ENCODE measurements at places on chromosomes 7 and 10. TPM values are rescaled to one million over a fixed set of nuclear protein-coding genes. Genes with fewer than 3 reads are reported as not detected.

DNA sequence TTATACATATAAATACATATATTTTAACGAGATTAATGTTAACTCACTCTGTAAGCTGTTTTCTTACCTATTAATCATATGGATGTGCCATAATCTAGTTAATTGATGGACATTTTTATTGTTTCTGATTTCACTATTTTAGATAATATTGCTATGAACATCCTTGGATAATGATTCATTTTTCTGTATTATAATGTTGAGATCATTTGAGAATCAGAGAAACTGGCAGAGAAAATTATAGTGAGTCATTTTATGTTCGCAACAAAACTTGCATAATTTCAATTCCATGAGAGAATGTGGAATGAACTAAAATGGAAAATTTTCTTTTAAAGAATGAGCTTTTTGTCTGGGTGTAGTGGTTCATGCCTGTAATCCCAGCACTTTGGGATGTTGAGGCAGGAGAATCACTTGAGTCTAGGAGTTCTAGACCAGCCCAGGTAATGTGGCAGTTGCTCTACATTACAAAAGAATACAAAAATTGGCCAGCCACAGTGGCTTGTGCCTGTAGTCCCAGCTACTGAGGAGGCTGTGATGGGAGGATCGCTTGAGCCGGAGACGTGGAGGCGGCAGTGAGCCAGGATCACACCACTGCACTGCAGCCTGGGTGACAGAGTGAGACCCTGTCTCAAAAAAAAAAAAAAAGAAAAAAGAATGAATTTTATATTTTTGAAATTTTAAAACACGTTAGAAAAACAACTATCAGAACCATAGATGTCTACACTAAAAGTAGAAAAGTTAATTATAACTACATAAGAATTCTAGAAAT, 40.5 kb downstream of the PAPSS2 start:
- DNase-seq: no peak
- no peaks in the 10 kb centered on the region for H3K4me1 ChIP-seq
- no peaks in the 10 kb centered on the region for H3K36me3 ChIP-seq
- no peak overlapping the region for H3K27ac ChIP-seq

INMT gene
- total RNA-seq: 2.6 TPM

- H3K27ac ChIP-seq: no peak overlapping the region
- DNase-seq: no peak
- H3K27me3 ChIP-seq: no peaks in the 10 kb centered on the region
- H3K4me3 ChIP-seq: no peak overlapping the region
These were observed 100.0 kb downstream of the TCERG1L start for GRCh38 chr10:131211559-131211958.

GRCh38 chr7:138679793-138680192, 21.4 kb downstream of the SVOPL start:
- H3K36me3 ChIP-seq: no peaks in the 10 kb centered on the region
- no peak for DNase-seq
- H3K4me1 ChIP-seq: no peaks in the 10 kb centered on the region
- H3K27ac ChIP-seq: no peak overlapping the region

HABP2 gene
- not detected for total RNA-seq

FGFR2 gene
- total RNA-seq: 47.1 TPM

DNA sequence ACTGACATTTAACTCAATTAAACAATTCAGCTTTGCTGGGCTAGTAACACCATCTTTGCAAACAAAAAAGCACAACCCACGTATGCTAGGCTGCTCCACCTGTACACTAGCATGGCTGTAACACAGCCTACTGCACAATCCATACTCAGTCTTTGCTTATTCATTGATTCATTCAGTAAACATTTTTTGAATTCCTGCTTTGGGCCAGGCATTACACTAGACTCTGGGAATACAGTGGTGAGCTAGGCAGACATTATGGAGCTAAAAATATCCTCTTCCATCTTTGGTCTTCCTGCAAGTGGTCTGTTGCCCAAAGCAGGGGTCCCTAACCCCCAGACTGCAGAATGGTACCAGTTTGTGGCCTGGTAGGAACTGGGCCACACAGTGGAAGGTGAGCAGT, 9.9 kb downstream of the CNNM1 start:
- no peak overlapping the region for H3K4me3 ChIP-seq
- H3K36me3 ChIP-seq: no peaks in the 10 kb centered on the region
- no peak overlapping the region for H3K27ac ChIP-seq
- H3K4me1 ChIP-seq: no peaks in the 10 kb centered on the region
- DNase-seq: no peak

KIF11 gene
- total RNA-seq: 19.9 TPM

DNA sequence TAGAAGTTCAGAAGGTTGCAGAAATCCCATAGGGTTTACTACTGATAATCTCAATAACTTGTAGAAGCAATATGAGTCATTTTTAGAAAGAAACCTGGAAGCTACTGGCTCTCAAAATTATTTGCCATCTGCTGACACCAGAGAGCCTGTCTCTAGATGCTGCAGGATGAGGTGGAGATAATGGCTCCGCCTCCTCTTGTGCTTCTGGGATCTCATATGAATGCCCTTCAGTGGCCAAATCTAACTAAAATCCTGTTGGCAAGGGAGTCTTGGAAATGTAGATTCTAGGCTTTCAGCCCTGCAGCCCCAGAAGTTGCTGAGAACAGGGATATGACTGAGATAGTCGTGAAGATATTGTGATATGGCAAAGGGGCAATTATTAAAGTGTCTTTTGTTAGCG, 348.1 kb downstream of the CCSER2 start:
- H3K4me3 ChIP-seq: no peak overlapping the region
- DNase-seq: no peak
- H3K36me3 ChIP-seq: no peaks in the 10 kb centered on the region

CYP3A5 gene
- 0.24 TPM for total RNA-seq

- no peaks in the 10 kb centered on the region for H3K36me3 ChIP-seq
- H3K4me3 ChIP-seq: no peak overlapping the region
- H3K27ac ChIP-seq: no peak overlapping the region
- H3K4me1 ChIP-seq: no peaks in the 10 kb centered on the region
These were observed 5.1 kb upstream of the PCGF5 start for GRCh38 chr10:91215384-91215783.

- no peaks in the 10 kb centered on the region for H3K36me3 ChIP-seq
- no peaks in the 10 kb centered on the region for H3K27me3 ChIP-seq
- no peak overlapping the region for H3K27ac ChIP-seq
- DNase-seq: no peak
- H3K4me3 ChIP-seq: no peak overlapping the region
- H3K4me1 ChIP-seq: no peaks in the 10 kb centered on the region
These were observed 147.7 kb downstream of the JAZF1 start for GRCh38 chr7:28032738-28033380.

All from cardiac muscle cell (in vitro differentiated cells and primary cell).